ENCODE measurements at places on chromosomes 1 and 21.
A peak's percentile ranks its signal among the peaks of the same experiment; 100 is the strongest.

DNA sequence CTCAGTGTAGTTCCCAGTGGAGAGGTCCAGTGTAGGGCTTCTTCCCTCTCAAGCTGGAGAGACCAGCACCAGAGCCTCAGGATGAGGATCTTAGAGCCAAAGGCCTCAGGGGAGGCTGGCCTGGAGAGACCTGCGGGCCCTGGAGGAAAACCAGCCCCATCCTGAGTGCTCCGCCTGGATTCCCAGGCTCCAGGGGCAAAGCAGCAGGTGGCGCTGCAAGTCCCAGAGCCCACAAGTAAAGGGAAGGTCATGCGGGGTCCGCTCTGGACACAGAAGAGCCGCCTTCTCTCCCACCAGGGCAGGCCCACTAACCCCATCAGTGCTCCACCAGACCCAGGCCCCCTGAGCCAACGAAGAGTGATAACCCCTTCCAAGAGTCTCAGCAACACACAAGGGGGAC, 22.7 kb downstream of the PGBD5 start:
- DNase-seq, result no peak

- DNase-seq, result no peak
These were observed 768 bp downstream of the EDARADD start for GRCh38 chr1:236394879-236395229.

DNA sequence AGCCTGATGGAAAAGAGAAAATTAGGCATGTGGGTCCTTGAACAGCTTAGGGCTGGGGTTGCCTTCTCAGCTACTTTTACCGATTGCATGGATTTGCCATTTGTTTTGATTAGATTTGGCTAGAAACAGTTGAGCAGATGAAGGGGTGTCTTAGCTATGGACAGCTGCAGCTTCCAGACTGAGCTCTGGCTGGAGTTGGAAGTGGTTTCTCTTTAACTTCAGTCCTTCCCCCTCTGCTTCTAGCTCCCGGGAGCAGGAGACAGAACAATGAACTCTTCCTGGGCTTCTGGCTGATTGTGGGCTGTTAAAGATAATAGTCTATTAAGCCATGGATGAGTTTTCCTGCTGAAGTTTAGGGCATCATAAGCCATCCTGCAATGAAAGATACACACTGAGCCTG, 50.7 kb downstream of the UBE2T start:
- peak; percentile 22 for DNase-seq

GRCh38 chr21:16978309-16978895, 534.4 kb upstream of the CXADR start:
- no peak for DNase-seq

DNA sequence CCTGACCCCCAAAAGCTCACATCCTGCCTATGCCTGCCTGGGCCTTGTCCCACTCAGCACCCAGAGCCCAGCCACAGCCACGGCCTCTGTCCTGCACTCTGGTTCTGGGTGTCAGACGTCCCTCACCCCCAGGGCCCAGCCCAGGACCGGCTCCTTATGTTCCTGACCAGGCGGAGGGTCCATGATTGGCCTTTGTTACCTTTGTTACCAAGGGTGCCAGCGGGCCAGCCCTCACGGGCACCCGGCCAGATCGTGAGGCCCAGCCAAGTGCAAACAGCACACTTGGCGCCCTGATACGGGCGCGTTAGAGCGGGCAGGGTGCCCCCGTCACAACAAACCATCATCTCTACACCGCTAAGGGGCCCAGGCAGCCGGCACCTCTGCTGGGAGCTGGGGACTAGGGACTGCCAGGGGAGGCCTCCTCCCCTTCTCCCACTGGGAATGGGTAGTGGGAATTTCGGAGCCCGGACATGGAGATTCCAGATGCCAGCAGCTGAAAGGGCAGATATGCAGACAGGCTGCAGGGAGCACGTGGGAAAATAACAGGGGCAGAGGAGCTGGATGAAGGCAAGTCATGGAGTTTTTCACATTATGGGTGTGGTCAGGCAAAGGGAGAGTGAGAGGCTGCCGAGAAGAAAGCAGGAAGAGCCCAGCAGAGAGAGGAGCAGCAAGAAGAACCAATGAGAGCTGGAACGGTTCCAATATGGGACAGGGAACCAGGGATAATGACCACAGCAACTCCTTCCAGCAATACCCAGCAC, 22.1 kb downstream of the HSPG2 start:
- DNase-seq, result no peak

GRCh38 chr1:5811419-5811818, 180.8 kb downstream of the NPHP4 start:
- no peak for DNase-seq

GRCh38 chr1:186915555-186915954, 86.8 kb downstream of the PLA2G4A start:
- DNase-seq, result no peak

- no peak for DNase-seq
These were observed 8.1 kb downstream of the FOXD3 start for GRCh38 chr1:63330331-63330916.

- peak; percentile 56 for DNase-seq
These were observed 58.9 kb downstream of the LRRC40 start for GRCh38 chr1:70146488-70146887.

- DNase-seq, result peak; percentile 72
These were observed 20.9 kb upstream of the RGL1 start for GRCh38 chr1:183783767-183784637.

DNA sequence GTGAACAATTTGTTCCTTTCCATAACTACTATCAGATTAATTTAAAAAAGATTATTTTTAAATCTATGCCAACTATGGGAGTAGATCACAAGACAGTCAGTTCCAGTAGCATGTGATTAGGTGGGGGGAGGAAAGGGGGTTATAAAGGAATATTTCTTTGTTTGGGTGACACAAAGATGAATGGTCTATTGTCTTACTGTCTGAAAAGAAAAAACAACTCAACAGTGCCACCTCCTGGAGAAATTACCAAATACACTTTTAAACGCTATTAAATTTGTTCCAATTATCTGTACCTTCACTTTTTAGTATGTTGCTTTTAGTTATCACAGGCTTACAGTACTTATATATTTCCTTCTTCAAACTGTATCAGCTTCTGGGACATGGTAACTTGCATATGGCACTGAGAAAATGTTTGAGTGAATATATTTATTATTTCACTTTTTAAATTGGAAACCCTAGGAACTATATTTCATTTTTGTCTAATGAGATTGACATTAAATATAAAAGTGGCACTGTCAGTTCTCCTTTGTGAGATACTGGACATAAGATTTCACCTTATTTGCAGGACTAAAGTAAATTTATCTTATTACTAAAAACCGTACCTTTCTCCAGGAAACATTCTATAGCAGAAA, 1.7 kb upstream of the SORT1 start:
- peak; percentile 65 for DNase-seq

DNA sequence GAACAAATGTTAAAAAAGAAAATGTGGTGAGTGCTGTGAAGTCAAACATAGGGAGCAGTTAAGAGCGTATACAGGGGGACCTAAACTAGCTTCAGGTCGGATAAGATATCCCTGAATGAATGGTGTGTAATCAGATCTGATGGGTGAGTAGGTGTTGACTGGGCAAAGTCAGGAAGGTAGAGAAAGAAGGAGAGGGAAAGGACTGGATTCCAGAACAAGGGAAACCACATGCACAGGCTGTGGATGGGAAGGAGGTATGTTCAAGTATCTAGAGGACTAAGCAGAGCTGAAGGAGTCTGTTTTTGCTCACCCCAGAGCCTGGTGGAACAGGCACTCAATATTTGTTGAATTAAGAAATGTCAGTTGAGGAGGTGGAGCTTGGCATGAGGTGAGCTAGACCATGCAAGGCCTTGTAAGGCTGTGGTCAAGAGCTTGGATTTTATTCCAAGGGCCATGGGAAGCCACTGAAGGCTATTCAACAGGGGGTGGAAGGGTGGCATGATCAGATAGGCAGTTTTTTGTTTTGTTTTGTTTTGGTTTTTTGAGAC, 27.4 kb downstream of the MAP7D1 start:
- DNase-seq, result no peak

GRCh38 chr1:217135569-217135915, 412.3 kb upstream of the ESRRG start:
- no peak for DNase-seq

DNA sequence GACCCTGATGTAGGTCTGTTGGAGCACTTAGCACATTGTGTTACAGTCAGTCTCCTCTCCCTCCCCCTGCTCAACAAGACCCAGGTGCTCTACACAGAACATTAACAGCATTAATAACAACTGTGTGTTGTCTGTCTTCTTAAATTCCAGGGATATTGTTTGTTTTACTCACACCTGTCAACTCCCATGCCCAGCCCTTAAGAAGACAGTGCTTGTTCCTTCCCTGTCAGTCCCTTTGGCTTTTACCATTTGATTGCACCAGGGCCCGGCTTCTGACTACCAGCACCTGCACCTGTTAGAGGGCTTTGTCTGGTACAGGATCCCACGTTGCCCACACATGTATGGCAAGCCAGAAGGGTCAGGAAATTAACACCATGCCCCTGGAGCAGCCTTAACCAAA, 11.7 kb downstream of the RIMKLA start:
- no peak for DNase-seq

- no peak for DNase-seq
These were observed 171.5 kb downstream of the ADSS2 start for GRCh38 chr1:244280201-244280600.

- no peak for DNase-seq
These were observed 73.5 kb upstream of the CLDN14 start for GRCh38 chr21:36553406-36553805.

DNA sequence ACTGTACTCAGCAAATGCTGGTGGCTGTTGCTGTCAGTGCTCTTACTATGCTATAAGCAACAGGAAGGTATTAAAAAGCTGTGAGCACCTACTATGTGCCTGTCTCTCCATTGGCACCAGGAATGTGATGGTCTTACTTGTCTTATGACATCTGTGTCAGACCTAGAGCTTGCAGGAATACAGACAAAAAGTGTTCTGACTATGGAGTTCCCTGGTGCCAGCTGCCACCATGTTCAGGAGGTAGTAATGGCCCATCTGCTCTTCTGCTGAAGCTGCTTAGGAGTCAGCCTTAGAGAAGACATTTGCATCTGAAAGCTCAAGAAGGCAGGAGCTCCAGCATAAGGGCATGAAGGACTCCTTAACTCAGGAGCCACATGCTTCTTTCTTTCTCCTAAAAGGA, 52.3 kb downstream of the MAB21L3 start:
- no peak for DNase-seq

- no peak for DNase-seq
These were observed 16.4 kb downstream of the ATP1A2 start for GRCh38 chr1:160131803-160132565.

DNA sequence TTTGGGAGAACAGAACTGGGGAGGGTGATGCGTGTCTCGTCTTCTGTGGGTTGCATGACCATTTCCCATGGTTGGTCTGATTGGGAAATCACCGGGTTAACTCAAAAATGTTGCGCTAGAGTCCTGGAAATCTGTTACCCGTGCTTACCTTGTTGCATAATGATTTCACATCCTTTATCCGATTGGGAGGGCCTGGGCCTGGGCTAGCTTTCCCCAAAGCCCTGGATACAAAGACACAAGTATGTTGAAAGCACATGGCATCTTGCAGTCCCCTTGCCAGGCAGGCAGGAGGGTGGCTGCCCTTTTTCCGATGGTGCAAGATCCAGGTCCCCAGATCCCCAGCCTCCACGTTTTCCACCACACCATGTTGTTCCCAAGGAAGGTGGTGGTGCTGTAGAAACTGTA, 582 bp downstream of the TRPM2 start:
- no peak for DNase-seq
